Activated CD4-positive, CD25-positive, alpha-beta regulatory T cell (primary cell): ENCODE measurements at places on chromosomes 11 and 22.

DNA sequence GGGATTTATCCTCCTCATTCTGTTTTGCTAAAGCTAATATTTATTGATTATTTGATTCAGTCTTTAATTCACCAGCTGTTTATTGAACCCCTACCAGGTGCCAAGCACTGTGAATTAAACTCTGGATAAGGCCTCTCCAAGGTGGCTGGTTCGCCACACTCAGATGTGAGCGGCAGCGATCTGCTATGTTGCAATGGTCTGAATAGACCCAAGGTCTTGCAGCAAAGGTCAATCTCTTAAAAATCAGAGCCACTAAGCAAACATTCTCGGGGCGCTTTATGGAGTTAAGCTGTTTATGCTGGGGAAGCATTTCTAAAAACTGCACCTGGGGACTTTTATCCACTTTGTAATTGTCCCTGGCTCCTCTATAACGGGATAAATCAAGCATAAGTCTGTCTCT, 10.5 kb upstream of the TSPAN18 start:
- DNase-seq = no peak

- no peak for DNase-seq
These were observed 4.2 kb downstream of the ALDH3B1 start for GRCh38 chr11:68014157-68014946.

- DNase-seq = no peak
These were observed 9.1 kb upstream of the FLI1 start for GRCh38 chr11:128684549-128685401.

GRCh38 chr22:46646531-46647215, 26.5 kb downstream of the GRAMD4 start:
- DNase-seq = no peak

DNA sequence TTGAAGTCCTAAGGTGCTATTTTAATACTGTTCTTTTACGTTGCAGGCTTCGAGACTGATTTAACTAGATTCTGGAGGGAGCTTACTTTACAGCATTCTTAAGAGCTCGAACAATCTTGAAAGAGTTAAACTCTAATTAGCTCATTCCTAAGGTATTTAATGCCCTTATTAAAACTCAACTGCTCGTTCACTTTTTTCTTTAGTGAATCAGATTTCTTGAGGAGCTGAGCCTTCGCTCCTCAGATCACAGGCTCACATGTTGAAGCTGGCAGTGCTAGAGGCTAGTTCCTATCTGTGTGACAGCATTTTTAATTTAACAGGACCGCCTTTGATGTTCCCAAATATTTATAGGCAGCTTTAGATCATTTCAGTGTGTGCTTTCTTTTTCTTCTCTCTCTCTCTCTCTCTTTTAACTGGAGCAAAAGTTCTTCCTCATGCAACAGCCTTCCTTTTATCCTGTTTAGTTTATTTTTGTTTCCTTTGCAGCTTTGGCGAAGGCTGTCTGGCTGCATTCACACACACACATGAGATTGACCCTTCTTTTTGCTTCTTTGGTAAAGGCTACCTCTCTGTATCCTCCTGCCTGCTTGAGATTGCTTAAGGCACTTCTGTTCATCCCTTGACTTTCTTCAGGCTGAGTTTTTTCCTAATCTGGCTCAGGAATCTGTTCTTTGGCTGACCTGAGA, 21.0 kb downstream of the ZNRF3 start:
- DNase-seq = no peak

- no peak for DNase-seq
These were observed 322.9 kb upstream of the B3GAT1 start for GRCh38 chr11:134734894-134735293.

DNA sequence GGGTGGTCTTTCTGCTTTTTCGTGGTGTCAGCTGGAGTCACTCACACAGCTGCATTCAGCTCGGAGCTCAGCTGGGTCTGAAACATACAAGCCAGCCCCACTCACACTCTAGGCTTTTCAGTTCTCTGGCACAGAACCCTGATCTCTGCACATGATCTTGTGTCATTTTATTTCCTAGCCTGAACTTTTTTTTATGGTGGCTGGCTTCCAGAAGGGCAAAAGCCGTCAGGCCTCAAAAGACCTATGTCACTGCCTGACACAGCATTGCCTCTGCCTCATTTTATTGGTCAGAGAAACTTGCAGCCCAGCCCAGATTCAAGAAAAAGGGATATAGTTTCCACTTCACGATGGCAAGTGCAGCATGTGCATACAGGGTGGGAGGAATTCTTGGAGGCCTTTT, 117.8 kb downstream of the NTM start:
- no peak for DNase-seq

DNA sequence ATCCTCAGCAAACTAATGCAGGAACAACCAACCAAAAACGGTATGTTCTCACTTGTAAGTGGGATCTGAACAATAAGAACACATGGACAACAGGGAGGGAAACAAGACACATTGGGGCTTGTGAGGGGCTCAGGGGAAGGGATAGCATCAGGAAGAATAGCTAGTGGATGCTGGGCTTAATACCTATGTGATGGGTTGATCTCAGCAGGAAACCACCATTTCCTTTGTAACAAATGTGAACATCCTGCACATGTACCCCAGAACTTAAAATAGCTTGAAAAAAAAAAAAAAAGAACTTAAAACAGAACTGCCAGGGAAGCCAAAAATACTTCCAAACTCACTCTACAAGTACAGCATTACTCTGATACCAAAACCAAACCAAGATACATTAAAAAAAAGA, 33.8 kb downstream of the CASP4 start:
- no peak for DNase-seq

DNA sequence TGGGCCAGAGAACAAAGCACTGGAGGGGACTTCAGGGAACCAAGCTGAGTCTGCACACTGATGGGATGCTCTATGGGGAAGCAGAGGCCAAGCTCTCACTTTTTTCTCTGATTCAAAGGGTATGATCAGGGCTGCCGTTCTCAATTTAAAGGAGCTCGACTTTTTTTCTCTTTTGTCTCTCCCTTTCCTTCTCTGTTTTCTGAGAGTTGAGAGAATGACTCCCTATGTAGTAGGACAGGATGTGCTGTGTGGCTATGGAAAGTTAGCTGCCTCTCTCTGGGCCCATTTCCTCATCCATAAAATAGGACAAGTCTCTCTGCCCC, 7.9 kb downstream of the ADORA2A start:
- no peak for DNase-seq

GRCh38 chr11:18709414-18709813, 10.8 kb downstream of the TMEM86A start:
- no peak for DNase-seq

- DNase-seq = no peak
These were observed 119.4 kb upstream of the MTMR2 start for GRCh38 chr11:96043291-96043690.

GRCh38 chr22:47367993-47368945, 605.8 kb downstream of the TBC1D22A start:
- no peak for DNase-seq

DNA sequence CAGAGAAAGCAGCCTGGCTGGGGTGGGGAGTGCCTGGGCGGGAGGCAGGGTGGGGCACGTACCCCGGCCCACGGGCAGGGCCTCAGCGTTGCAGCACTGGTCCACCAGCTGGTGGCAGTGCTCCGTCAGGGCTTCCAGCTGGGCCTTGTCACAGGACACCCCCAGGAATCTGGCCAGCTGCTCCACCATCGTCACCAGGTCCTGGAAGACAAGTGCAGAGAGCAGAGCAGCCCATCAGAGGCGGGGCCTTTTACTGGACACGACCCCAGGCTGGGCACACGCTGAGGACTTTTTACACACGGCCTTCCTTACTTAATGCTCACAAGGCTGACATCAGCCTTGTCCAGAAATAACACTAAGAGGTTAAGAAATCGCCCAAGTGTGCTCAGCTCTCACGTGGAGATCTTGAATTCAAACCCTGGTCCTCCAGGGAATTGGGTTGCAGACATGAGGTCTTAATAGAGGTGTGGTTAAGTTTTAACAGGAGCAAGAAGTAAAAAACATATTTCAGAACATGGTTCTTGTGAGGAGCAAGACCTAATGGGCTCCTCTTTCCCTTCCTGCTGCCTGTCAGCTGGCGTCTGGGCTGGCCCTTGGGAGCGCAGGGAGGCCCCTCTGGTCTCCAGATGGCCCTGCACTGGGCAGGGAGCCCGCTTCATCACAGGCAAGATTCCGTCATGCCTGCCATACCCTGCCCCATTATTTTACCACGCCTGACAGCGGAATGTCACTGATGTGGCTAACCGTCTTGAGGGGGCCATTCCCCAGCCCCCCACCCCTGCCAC, 17.1 kb upstream of the EFCAB6 start:
- no peak for DNase-seq

DNA sequence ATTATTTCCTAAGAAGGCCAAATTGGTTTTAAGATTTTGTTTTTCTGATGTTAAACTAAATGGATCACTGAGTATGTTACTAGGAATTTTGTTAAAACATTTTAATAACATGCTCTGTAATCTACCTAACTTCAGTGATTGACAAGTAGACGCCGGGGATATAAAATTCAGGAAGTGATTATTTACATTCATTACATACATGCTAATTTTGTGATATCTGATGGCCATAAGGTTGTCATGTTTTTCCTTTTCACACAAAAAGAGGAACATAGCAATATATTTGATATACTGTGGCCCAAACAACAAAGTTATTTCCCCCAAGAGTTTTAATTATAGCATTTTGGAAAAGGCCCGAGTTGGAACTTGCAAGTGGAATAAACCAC, 12.1 kb downstream of the SCUBE1 start:
- DNase-seq = no peak

DNA sequence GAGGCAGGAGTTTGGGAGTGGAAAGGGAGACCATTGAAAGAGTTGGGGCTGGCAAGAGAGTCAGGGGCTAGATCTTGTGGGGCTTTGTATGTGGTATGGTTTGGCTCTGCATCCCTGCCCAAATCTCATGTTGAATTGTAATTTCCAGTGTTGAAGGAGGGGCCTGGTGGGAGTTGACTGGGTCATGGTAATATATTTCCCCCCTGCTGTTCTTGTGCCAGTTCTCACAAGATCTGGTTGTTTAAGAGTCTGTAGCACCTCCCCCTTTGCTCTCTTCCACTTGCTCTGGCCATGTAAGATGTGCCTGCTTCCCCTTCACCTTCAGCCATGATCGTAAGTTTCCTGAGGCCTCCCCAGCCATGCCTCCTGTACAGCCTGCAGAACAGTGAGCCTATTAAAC, 10.1 kb upstream of the RAB3IL1 start:
- no peak for DNase-seq

DNA sequence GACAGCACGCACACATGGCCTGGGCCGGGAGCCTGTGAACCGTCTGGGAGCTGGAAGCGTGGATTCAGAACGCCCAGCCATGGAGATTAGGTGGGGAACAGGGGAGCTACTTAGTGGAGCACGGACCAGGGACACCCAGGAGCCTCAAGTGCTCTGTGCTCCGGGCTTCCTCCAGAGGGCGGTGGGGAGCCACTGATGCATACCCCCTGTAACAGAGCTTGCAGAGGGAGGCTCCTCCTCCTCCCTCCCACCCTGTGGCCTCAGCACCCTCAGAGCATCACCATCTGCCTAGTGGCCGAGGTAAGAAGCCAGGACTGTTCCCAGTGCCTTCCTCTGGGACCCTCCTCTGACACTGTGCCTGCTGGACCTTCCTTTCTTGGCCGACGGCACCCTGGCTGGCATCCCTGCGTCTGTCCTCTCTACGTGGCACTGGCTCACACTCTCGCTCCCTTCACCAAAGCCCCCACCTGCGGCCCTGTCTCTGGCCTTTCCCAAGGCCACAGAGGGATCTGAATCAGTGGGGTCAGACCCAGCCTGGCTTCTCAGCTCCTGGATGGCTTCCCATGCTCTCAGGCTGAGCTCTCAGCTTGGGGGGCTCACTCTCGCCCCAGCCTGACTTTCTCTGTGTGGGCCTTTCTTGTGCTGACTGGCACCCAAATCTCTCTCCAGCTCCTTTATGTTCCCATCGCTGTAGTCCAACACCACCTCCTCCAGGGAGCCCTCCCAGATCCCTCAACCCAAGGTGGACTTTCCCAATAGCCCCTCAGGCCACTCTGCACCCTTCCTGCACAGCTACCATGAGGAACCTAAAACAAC, 780.9 kb downstream of the BRD1 start:
- no peak for DNase-seq

DNA sequence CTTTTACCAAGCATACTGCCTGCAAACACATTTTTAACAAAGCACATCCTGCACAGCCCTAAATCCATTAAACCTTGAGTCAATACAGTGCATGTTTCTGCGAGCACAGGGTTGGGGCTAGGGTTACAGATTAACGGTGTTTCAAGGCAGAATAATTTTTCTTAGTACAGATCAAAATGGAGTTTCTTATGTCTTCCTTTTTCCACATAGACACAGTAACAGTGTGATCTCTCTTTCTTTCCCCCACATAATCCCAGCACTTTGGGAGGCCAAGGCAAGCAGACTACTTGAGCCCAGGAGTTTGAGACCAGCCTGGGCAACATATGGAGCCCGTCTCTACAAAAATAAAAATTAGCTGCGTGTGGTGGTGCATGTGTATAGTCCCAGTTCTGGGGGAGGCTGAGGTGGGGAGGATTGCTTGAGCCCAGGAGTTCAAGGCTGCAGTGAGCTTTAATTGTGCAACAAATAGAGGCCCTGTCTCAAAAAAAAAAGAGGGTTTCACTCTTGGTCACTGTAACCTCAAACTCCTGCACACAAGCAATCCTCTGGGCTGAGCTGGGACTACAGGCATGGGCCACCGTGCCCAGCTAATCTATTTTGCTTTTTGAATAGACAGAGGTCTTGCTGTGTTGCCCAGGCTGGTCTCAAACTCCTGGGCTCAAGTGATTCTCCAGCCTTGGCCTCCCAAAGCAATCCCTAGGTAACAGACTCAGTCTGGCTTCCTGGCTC, 19.7 kb upstream of the SLC3A2 start:
- DNase-seq = no peak

- no peak for DNase-seq
These were observed 190.0 kb downstream of the GRIA4 start for GRCh38 chr11:105799728-105800462.

DNA sequence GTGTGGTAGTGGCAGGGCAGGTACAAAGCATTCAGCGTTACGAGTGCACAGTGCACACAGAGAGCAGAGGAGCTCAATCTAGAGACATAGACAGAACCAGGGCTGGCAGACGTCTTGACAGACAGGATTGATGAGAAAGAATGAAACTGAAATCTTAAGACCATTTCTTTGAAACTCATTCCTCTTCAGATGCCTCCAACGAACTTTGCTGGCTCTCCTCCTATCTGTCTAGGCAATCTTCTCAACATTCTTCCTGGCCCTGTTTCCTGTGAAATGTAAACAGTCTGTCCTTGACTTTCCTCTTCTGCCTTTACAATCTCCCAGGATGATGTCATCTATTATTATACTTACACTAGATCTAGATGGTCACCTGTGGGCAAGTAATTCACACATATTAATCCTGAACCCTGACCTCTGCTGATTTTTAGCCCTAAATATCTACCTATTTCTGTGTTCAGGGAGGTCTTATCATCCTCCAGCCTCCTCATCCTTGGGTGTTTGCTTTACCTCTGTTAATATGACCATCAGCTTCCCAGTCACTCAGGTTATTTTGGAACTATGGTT, 119.5 kb downstream of the ENTHD1 start:
- no peak for DNase-seq

DNA sequence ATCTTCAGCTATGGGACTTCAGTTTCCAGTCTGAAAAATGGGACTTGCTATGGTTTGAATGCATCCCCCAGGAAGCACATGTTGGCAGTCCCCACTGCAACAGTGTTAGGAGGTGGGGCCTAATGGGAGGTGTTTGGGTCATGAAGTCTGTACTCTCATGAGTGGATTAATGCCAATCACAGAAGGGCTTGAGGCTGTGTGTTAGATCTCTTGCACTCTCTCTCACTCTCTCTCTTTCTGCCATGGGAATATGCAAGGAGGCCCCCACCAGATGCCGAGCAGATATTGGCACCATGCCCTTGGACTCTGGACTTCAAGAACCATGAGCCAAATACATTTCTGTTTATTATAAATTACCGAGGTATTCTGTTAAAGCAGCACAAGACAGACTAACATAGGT, 7.8 kb upstream of the AP1B1 start:
- DNase-seq = no peak
